Sigmoid colon (tissue), 7 donors: ENCODE measurements at places on chromosomes 5 and 9. TPM values are rescaled to one million over a fixed set of nuclear protein-coding genes. Genes with fewer than 3 reads are reported as not detected.

- DNase-seq: no peak
Measured at GRCh38 chr5:133297293-133297692, 245.5 kb downstream of the HSPA4 start.

The GPR150 gene
- 0.36 TPM for polyA plus RNA-seq

- DNase-seq: no peak
Measured at GRCh38 chr9:91371894-91372293, 10.2 kb upstream of the AUH start.

- DNase-seq: no peak
Measured at GRCh38 chr9:134832471-134832870, 48.1 kb upstream of the FCN2 start.

The TMEM252 gene
- not detected for polyA plus RNA-seq

DNA sequence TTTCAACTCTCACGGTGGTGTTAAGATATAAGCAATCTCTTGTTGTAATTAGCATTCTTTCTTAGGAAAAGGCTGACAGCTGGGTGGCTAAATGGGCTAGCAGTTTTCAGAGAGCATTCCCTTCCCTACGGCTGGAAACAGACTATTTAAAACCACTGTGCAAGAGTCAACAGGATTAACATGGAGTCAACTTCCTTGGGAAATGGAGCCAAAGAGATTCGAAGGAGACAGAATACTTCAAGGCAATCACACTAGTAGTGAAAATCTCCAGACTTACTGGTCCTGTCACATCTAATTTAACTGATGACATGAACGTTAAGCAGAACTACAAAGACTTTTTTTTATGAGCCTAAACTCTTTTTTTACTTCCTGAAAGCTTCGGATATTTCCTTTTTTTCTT lies 453.3 kb upstream of the ITGA1 start:
- no peak for DNase-seq

The SEMA4D gene
- polyA plus RNA-seq: 35.1 TPM

The SMARCA2 gene
- polyA plus RNA-seq: 42.6 TPM

The PCDHGB5 gene
- 1.3 TPM for polyA plus RNA-seq

DNA sequence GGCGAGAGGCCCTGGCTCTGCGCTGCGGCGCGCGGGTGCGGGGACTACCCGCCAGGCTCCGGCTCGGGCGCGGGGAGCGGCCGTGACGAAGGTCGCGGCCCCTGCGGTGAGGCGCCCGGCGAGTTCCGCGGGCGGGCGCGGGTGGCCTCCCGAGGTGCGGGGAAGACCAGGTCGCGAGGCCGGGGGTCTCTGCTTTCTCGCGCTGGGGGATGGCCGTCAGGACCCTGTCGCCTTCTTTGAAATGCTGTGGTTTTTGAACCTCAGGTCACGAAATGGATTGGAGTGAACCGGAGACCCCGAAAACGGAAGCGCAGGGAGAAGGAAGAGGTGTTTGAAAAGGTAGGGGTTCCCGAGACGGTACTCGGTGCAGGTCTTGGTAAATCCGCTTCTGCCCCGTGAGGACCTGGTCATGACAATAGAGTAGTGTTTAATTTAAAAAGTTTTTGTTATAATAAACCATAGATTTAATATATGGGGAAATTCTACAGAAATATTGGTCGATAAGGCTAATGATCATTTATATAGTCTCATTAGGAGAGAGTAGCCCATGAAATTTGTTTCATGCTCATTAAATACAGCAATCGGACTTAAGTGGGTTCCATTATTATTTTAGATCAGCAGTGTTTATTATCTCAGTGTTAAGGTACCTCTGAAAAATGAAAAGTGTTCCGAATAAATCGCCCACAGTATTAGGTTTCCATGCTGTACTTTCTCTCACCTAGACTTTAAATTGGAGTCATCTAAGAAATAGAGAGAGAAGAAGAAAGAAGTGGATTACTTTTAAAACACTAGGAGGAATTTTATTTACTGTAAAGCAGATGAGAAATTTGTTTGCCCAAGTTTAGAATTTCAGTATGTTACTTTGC lies 279.0 kb downstream of the AOPEP start:
- no peak for DNase-seq

The SLU7 gene
- polyA plus RNA-seq: 37.9 TPM

GRCh38 chr5:10501554-10502075 lies 59.9 kb downstream of the ROPN1L start:
- DNase-seq: no peak

GRCh38 chr5:11692636-11693035 lies 211.6 kb downstream of the CTNND2 start:
- no peak for DNase-seq
